ENCODE measurements at places on chromosomes 2 and 18. TPM values are rescaled to one million over a fixed set of nuclear protein-coding genes. Genes with fewer than 3 reads are reported as not detected.

The FOXD4L1 gene
- not detected for total RNA-seq

The PNKD gene
- 61.1 TPM for total RNA-seq

The EMILIN2 gene
- 24.8 TPM for total RNA-seq

The TCF7L1 gene
- 0.35 TPM for total RNA-seq

The KIAA1328 gene
- total RNA-seq = 4.8 TPM

The CNGA3 gene
- not detected for total RNA-seq

The ABHD1 gene
- total RNA-seq = not detected

The MATN3 gene
- 3.5 TPM for total RNA-seq

The VIT gene
- 1.4 TPM for total RNA-seq

The PLCD4 gene
- 0.35 TPM for total RNA-seq

The MAPRE3 gene
- 4.3 TPM for total RNA-seq

The APLF gene
- 3.0 TPM for total RNA-seq

The SGPP2 gene
- total RNA-seq = not detected

The SERPINB13 gene
- not detected for total RNA-seq

The ERBB4 gene
- total RNA-seq = not detected

The PAIP2B gene
- total RNA-seq = 0.86 TPM

The TRIM54 gene
- total RNA-seq = not detected

The ASXL3 gene
- not detected for total RNA-seq

The TDRD15 gene
- not detected for total RNA-seq

The REG3A gene
- total RNA-seq = not detected

The REEP1 gene
- not detected for total RNA-seq

The RNF152 gene
- 4.3 TPM for total RNA-seq

The SLC35F6 gene
- 44.8 TPM for total RNA-seq

The ADNP2 gene
- 16.7 TPM for total RNA-seq

The DOK6 gene
- under 0.01 TPM for total RNA-seq

The PCARE gene
- not detected for total RNA-seq

The TNFRSF11A gene
- not detected for total RNA-seq

The ILKAP gene
- 18.3 TPM for total RNA-seq

The AQP12B gene
- total RNA-seq = not detected

The SOWAHC gene
- 7.1 TPM for total RNA-seq

The UGT1A10 gene
- total RNA-seq = not detected
